ENCODE measurements at places on chromosomes 13 and 19. TPM values are rescaled to one million over a fixed set of nuclear protein-coding genes. Genes with fewer than 3 reads are reported as not detected.

The ZNF880 gene
- 52.2 TPM for total RNA-seq

The SACS gene
- 118 TPM for total RNA-seq

The SLAIN1 gene
- 1.4 TPM for total RNA-seq

- no peak for DNase-seq
Observed at GRCh38 chr13:114198556-114198955, 19.5 kb downstream of the CFAP97D2 start.

- no peak for DNase-seq
Observed at GRCh38 chr13:104875038-104875754, 1660.3 kb downstream of the EFNB2 start.

- peak; percentile 31 for DNase-seq
Observed at GRCh38 chr13:34357435-34358232, 539.7 kb downstream of the RFC3 start.

DNA sequence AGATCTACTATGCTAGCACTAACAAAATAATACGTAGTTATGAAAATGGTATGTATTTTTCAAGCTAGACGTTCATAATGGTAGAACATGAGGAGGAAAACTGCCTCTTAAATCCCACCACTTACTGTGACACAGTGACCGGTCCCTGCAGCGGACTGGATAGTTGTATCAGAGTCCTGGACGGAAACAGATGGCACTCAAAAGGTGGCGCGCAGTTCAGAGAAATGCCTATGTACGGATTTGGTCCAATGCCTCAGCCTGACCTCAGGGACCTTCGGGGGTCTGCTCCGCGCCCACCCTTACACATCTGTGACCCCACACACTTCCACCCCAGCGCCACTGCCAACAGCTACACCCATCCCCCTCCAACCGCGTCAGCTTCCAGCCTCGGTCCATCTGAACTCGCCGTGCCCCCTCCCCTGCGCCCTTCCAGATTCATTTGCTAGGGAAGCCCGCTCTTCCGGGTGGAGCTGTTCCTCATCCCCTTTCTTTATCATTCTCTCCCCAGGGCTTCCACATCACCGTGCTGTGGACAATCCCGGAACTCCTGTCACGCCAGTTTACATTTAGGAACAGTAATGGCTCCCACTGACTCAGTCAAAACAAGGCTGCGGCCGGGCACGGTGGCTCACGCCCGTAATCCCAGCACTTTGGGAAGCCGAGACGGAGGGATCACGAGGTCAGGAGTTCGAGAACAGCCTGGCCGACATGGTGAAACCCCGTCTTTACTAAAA is 792 bp upstream of the LENG8 start:
- peak; percentile 68 for DNase-seq
